ENCODE measurements at places on chromosomes 4 and X.

DNA sequence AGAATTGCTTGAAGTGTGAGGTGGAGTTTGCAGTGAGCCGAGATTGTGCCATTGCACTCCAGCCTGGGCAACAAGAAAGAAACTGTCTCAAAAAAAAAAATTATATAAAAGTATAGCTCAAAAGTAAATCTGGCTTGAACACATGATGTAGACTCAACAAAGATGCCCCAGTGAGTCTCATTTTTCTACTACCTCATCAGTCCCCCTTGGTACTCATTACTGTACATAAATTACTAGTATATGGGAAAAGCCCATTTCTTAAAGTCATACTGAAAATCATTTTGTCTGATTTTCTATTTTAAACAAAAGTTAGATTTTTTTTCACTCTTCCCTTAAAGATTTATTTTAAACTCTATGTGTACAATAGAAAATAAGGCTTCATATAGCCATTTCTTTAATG, 39.2 kb downstream of the FAM241A start:
- H3K27me3 ChIP-seq = no peaks in the 10 kb centered on the region
- DNase-seq = no peak
- no peak overlapping the region for H3K27ac ChIP-seq
- no peak overlapping the region for H3K4me3 ChIP-seq
- no peaks in the 10 kb centered on the region for H3K4me1 ChIP-seq
- no peaks in the 10 kb centered on the region for H3K36me3 ChIP-seq

GRCh38 chrX:103477496-103477895, 41.8 kb downstream of the RAB40A start:
- H3K27ac ChIP-seq = no peak overlapping the region
- H3K4me1 ChIP-seq = no peaks in the 10 kb centered on the region
- H3K4me3 ChIP-seq = no peak overlapping the region
- H3K36me3 ChIP-seq = no peaks in the 10 kb centered on the region
- H3K27me3 ChIP-seq = no peaks in the 10 kb centered on the region

DNA sequence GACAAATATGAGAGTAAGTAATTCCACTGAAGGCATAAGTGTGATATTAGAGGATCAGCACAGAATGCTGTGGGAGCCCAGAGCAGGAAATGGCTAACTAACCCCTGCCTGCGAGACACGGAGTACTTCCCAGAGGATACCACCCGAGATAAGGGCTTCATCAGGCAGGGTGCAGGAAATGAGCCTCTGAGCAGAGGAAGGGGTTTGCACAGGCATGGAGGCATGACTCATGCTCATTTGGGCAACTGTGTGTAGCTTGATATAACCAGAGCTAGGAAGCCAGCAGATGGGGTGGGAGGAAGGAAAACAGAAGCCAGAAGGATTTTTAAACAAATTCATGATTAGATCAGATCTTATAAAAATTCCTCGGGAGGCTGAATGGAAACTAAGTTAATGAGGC, 70.0 kb upstream of the TSPAN5 start:
- peaks cover 15% of the 10 kb centered on the region for H3K36me3 ChIP-seq
- H3K27ac ChIP-seq = no peak overlapping the region
- H3K27me3 ChIP-seq = no peaks in the 10 kb centered on the region

- H3K27me3 ChIP-seq = no peaks in the 10 kb centered on the region
- H3K4me1 ChIP-seq = peaks cover 24% of the 10 kb centered on the region
- no peak for DNase-seq
- H3K4me3 ChIP-seq = no peak overlapping the region
Observed at GRCh38 chr4:181261279-181261678, 981.9 kb upstream of the TENM3 start.

DNA sequence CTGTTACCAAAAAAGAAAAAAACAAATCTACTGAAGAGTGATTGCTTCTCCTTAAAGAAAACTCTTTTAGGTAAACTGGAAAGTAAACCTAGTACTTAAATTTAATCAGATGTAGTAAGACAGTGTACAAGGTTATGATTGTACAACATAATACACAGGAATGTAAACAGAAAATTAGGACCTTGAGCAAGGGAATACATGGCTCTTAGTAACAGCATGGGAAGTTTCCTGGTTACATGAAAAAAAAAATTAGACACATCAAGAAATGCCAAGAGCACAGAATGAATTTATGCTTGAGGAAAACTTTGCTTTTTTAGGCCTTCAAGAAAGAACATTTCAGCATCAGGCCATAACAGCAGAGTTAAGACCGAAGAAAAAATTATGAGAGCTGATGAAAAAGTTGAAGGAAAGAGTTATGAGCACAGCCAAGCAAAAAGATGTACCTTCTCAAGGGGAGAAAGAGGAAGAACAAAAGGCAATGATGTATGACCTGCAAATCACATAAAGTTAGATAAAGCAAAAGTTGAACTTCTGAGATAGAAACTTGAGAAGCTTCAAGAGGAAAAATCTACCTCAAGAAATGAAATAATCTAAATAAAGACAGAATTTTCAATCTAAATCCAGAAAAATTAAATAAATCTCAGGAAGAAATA, 311.6 kb downstream of the GALNTL6 start:
- H3K27ac ChIP-seq = no peak overlapping the region
- H3K4me1 ChIP-seq = no peaks in the 10 kb centered on the region
- H3K36me3 ChIP-seq = no peaks in the 10 kb centered on the region

GRCh38 chr4:139712882-139713281, 47.3 kb downstream of the MGST2 start:
- peaks cover 15% of the 10 kb centered on the region for H3K36me3 ChIP-seq
- no peak overlapping the region for H3K4me3 ChIP-seq
- no peak for DNase-seq
- peaks cover 13% of the 10 kb centered on the region for H3K27me3 ChIP-seq

- H3K4me3 ChIP-seq = no peak overlapping the region
- no peak overlapping the region for H3K27ac ChIP-seq
- no peak for DNase-seq
- no peaks in the 10 kb centered on the region for H3K36me3 ChIP-seq
- H3K27me3 ChIP-seq = no peaks in the 10 kb centered on the region
Observed at GRCh38 chr4:70984589-70984988, 8.9 kb upstream of the DCK start.

DNA sequence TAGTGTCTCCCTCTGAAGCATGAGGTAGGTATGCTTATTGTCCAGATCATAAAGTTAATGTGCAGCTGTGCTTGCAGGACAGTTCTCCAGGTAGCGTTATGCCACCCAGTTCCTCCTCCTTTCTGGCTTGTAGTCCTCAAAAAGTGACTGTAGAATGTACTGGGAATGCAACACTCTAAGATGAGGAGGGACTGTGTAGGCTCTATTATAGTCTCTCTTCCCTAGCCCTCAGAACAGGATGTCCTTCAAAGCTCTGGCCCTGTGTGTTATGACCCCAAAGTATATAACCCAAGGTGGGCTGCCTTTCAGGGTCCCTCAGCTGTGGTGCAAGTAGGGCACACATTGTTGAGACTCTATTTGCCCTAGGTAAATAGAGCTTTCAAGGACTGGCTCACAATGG, 20.8 kb upstream of the MANBA start:
- no peaks in the 10 kb centered on the region for H3K4me1 ChIP-seq
- no peaks in the 10 kb centered on the region for H3K36me3 ChIP-seq
- no peak overlapping the region for H3K27ac ChIP-seq
- no peak for DNase-seq

- H3K27me3 ChIP-seq = no peaks in the 10 kb centered on the region
- no peak for DNase-seq
- no peaks in the 10 kb centered on the region for H3K36me3 ChIP-seq
- no peak overlapping the region for H3K4me3 ChIP-seq
- no peaks in the 10 kb centered on the region for H3K4me1 ChIP-seq
- H3K27ac ChIP-seq = no peak overlapping the region
Observed at GRCh38 chr4:78379991-78380729, 171.4 kb upstream of the ANXA3 start.

GRCh38 chrX:34300871-34301270, 168.8 kb upstream of the FAM47A start:
- H3K27ac ChIP-seq = no peak overlapping the region
- H3K36me3 ChIP-seq = no peaks in the 10 kb centered on the region
- no peak overlapping the region for H3K4me3 ChIP-seq
- peaks cover 2% of the 10 kb centered on the region for H3K4me1 ChIP-seq
- no peak for DNase-seq

GRCh38 chr4:139282065-139282720, 2.2 kb upstream of the MGARP start:
- H3K4me3 ChIP-seq = no peak overlapping the region
- no peaks in the 10 kb centered on the region for H3K4me1 ChIP-seq
- no peak overlapping the region for H3K27ac ChIP-seq
- DNase-seq = no peak
- peaks cover 6% of the 10 kb centered on the region for H3K27me3 ChIP-seq
- no peaks in the 10 kb centered on the region for H3K36me3 ChIP-seq

DNA sequence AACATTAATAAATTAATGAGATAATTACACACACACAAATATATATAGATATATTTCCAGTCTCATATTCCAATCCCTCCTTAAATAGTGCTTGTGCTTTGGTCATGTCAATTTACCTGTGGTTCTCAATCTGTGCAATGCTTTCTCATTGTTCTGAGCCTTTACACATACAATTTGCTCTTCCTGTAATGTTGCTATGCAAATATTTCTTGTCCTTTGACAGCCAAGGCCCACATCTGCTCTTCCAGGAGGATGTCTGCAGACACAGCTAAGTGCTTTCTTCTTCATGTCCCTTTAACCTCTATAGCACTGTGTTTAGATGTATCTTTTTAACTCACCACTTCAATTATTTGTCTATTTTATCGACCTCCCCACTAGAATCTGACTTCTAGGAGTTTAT, 67.3 kb upstream of the RAPGEF2 start:
- no peak overlapping the region for H3K27ac ChIP-seq
- H3K4me1 ChIP-seq = peaks cover 7% of the 10 kb centered on the region
- no peaks in the 10 kb centered on the region for H3K27me3 ChIP-seq
